Right ventricle myocardium inferior (tissue), 1 donor: ENCODE measurements at places on chromosomes 6 and 20.

GRCh38 chr6:148364056-148364824, 21.6 kb downstream of the SASH1 start:
- no peak for DNase-seq

DNA sequence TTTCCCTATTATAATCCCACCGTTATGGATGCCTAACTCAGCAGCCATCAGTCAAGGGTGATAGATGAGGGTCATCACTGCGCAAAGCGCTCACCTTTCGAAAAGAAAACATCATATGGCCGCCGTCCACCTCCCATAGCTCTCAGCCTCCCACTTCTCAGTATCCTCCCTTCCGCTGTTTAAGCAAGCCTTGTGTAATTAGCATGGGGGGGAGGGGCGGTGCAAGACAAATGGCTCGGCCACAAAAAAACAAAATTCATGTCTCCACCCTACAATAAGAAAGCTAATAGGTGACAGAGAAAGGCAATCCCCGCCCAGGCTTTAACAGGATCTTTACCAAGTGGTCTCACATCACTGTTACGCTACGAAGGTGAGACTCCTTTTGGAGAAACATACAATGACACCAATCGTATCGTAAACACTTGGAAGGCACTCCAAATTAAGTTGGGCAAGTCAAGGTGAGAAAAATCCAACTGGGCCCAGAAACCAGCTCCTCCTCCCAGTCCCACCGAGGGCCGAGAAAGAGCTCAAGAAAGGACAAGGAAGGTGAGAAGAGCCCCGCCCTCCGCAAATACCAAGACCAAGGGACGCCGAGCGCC, 645 bp downstream of the DDX39B start:
- peak; percentile 80 for DNase-seq

GRCh38 chr6:142637624-142638351, 307.2 kb downstream of the HIVEP2 start:
- DNase-seq, result no peak

GRCh38 chr6:96276305-96276704, 245.3 kb upstream of the UFL1 start:
- DNase-seq, result no peak

GRCh38 chr20:14830899-14831298, 493.5 kb upstream of the FLRT3 start:
- no peak for DNase-seq

GRCh38 chr6:45650524-45651135, 272.9 kb upstream of the SUPT3H start:
- DNase-seq, result no peak

GRCh38 chr6:39439342-39440038, 117.0 kb upstream of the KCNK16 start:
- DNase-seq, result no peak

DNA sequence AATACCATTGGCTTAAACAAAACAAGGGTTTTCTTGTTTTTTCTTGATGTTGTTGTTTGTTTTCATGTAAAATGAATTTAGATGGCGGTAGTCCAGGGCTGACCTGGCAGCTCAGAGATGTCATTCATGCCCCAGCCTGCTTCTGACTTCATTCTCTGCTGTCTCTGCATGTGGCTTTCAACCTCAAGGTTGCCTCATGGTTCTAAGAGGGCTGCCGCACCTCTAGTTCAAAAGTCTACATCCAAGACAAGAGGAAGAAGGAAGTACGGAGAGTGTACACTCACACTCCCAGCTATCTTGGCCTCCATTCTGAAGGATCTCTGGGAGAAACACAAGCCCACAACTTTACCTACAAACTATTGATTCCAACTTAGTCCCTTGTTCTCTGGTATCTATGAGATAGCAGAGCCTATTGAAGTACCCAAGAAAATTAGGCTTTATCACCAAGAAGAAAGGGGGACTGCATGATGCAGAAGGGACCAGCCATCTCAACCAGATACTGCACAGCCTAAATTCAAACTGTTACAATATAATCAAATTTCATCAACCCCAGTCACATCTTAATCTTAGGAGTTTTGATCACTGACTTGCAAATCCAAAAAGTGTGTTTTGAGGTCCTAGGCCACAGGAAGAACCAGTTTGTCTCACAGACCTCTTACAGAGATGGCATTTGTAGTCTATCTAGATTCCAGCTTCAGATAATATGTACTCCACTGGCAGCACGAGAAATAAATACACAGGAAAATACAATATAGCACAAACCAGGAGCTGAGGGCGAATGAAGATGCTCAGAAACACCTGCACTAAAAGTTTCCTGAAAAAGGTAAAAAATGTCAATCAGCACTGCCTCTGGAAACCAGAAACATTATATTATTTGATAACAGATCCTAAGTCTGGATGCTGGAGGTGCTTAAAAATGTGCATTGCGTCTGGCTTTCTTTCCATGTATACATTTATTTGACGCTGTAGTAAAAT, 866 bp upstream of the BTN3A3 start:
- DNase-seq, result no peak

DNA sequence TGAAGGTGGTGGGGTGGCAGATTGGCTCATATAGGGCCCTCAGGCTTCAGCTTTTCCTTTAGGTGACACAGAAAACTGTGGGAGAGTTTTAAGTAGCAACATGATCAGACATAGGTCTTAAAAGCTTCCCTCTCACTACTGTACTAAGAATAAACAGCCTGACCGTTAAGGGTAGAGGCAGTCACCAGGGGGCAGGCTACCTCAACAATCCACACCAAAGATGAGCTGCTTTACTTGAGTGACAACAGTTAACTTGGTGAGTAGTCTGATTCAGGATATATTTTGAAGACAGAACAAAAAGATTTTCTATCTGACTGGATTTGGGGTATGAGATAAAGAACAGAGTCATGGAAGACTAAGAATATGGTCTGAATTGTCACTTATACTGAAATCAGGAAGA, 193.1 kb upstream of the SHLD1 start:
- no peak for DNase-seq
